NCI-H187 treated with DMSO at 0.1 percent for 48 hours (cell line): ENCODE measurements at places on chromosomes 7 and 10.

GRCh38 chr10:24771943-24772694, 48.4 kb upstream of the ARHGAP21 start:
- DNase-seq, result no peak

DNA sequence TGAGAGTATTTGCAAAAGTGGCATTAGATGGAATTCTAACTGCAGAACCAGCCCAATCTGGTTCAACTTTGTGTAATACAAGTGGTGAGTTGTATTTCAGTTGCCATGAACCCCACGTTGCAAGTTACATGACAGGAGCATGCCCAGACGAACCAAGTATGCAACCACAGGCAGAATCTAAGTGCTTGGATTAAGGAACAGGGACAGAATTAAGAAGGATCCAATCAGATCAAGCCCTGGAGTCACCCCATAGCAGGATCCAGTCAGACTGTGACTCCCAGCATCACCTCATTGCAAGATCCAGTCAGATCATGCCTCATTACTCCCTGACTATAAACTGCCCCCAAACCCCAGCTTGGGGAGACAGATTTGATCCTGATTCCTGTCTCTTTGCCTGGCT, 388.7 kb upstream of the NRP1 start:
- no peak for DNase-seq

- no peak for DNase-seq
Measured at GRCh38 chr7:6306471-6306870, 34.0 kb upstream of the CYTH3 start.

DNA sequence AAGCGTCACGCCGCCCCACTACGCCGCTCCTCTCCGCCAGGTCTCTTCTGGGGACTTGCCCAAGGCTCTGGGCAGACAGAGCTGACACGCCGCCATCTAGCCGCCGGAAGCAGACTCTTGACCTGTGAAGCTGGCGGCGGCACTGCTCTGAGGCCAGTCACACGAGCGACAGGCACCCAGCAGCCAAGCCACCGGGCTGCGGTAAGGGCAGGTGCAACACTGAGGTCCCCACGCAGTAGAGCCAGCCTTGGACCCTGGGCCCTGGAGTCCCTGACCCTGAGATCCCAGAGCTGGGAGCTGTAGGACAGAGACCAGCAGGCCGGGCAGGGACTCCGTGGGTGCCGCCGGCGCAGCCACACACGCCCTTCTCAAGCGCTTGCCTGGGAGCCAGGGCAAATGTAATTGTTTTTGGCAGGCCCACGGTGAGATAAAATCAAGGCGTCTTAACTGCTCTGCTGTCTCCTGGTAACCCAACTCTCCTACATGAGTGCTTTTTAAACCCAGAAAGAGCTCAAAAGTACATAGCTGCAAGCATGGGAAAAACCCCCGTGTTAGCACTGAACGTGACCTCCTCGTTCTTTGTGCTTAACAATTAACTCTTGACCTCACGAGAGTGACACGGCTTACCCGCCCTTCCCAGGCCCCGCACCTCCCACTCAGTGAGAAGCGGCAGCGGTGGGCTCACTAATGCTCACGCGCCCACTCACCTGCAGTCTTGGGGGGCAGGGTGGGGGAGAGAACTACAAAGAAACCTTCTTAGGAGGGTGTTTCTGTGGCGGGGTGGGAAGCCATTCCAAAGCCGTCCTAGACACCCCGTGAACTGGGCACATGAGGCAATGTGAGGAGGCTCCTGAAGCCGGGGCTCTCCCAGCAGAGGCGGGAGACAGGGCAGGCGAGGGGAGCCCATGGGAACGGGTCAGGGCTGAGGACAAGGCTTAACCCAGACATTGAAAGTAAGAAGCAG, 8.5 kb downstream of the GPER1 start:
- no peak for DNase-seq

DNA sequence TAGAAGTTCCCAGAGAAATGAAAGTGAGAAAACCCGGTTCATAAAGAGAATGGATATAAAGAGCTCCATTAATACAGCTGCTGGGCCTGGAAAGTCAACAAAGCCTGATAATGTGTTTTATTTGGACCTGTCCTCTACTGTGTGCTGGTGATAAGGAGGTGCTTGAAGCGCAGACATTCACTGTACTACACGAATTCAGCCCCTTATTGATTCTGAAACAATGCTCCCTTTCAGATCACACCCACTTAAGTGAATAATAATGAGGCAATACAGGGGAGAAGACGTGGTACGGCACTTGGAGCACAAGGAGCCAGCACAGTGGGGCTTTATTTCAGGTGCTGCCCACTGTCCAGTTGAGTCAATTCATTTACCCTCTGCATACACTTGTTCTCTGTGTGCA, 260.8 kb downstream of the FGFR2 start:
- no peak for DNase-seq

DNA sequence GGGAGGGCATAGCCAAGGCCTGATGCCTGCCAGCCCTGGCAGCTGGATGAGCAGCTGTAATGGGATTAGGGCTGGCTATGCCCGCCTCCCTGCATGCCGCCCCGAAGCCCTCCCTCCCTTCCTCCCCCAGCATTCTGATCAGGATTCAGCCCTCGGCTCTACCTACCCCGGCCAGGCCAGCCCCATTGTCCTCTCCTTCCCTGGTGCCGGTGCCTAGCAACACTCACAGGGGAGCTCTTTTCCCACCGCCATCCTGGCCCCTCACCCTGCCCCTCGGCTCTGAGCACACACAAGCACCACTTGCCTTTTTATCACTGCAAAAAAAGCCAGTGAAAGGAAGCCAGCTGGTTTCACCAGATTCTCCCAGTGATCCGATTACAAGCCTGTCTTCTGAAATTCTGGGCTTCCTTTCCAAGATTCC, 9.0 kb upstream of the ADCYAP1R1 start:
- DNase-seq, result no peak

GRCh38 chr10:133024704-133025557, 62.8 kb upstream of the ADGRA1 start:
- DNase-seq, result no peak

DNA sequence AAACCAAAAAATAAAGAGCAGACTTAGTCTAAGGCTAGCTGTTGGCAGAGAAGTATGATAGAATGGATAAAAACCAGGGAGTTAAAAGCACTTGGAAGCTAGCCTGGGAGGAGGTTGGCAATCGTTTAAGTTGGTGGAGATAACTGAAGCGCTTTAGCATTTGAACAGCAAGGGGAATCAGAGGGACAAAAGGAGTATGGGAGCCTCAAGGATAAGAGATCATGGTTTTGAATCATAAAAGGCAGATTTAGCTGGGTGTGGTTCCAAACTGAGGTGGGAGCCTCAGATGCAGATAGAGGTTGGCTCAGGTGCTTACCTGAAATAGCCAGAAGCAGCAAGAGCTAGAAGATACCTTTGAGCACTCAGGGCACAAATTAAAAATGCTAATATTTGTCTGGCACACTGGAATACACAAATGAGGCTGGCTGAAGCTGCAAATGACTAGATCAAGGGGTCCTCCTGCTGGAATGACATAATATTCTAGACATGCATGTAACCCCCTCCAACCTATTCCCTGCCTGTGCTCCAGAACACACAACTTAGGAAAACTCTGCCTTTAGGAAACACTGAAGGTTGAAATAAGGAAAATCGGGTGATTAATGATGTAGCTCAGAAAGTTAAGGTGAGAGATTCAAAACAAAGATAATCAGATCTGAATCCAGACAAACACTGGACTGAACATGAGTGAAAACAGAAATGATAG, 372.3 kb upstream of the LRRN3 start:
- no peak for DNase-seq

GRCh38 chr7:39336442-39336841, 229.8 kb upstream of the YAE1 start:
- no peak for DNase-seq

DNA sequence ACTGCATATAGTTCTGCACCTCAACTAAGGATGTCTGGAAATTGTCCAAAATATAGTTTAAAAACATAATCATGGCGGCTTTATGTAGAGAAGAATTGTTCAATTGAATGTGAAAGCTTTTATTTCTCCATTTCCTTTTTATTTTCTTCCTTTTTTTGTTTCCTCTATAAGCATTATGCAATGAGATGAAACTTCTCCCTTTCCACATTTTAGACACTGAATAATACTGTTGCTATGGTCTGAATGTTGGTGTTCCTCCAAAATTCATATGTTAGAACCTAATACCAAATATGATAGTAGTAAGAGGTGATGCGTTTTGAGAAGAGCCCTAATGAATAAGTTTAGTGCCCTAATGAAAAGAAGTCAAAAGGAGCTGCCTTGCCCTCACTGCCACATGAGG, 175.0 kb downstream of the RNLS start:
- DNase-seq, result no peak

DNA sequence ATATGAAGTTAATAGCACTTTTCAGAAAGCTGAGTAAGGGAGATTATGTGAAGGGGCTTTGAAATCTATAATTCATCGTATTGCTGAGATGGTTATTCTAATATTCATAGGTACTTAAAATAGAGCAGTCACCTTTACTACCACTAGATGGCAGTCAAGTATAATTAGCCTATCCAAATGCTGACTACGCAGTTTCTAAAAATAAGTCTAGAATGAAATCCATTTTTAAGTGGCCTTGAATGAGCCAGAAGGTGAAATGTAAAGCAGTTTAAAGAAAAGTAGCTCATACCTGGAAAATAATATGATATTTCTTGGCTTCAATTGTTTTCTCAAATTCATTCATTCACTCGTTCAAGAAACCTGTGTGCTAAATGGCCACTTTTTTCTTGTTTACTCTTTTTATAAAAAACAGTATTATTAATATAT, 1277.1 kb downstream of the GATA3 start:
- DNase-seq, result peak; percentile 1

DNA sequence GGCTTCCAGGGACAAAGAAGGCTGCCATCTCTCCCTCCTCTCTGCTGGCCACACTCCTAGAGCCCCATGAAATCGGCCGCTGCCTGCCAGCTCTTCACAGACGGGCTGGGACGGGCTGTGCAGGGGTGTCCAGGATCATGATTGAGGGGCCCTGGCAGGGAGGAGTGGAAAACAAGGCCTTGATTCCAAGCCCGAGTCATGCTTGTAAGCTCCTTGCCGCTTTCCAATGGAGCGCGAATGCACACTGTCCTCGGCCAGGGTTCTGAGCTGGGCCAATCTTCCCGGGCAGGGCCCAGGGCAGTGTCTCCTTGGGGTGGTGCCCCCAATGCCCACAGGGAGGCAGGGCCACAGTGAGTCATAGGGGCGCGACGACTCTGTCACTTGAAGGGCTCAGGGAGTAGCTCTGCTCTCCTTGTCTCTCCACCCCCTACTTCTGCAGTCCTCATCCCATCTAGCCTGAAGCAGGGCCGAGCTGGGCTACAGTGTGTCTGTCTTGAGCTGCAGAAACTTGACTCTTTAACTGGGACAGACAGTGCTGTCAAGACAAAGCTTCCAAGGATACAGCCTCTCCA, 186.2 kb upstream of the SVIL start:
- no peak for DNase-seq

DNA sequence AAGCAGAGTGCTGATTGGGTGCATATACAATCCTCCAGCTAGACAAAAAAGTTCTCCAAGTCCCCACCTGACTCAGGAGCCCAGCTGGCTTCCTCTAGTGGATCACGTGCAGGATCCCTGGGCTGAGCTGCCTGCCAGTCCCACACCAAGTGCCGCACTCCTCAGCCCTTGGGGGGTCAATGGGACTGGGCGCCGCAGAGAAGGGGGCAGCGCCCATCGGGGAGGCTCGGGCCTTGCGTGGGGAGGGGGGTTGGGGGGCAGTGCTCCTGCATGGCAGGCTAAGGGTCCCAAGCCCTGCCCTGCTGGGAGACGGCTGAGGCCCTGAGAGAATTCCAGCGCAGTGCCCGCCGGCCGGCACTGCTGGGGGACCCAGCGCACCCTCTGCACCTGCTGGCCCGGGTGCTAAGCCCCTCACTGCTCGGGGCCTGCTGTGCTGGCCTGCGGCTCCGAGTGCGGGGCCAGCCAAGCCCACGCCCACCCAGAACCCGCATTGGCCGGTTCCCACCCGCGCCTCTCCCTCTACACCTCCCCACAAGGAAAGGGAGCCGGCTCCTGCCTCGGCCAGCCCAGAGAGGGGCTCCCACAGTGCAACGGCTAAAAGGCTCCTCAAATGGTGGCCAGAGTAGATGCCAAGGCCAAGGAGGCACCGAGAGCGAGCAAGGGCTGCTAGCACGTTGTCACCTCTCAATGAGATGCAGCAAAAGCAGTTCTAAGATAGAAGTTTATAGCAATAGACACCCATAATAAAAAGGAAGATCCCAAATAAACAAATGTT, 274.3 kb upstream of the LRRTM3 start:
- no peak for DNase-seq

GRCh38 chr7:106603346-106603745, 57.6 kb downstream of the CCDC71L start:
- DNase-seq, result no peak

- no peak for DNase-seq
Measured at GRCh38 chr7:91045606-91046005, 218.6 kb upstream of the FZD1 start.

GRCh38 chr7:155953781-155954549, 141.7 kb upstream of the SHH start:
- DNase-seq, result no peak

DNA sequence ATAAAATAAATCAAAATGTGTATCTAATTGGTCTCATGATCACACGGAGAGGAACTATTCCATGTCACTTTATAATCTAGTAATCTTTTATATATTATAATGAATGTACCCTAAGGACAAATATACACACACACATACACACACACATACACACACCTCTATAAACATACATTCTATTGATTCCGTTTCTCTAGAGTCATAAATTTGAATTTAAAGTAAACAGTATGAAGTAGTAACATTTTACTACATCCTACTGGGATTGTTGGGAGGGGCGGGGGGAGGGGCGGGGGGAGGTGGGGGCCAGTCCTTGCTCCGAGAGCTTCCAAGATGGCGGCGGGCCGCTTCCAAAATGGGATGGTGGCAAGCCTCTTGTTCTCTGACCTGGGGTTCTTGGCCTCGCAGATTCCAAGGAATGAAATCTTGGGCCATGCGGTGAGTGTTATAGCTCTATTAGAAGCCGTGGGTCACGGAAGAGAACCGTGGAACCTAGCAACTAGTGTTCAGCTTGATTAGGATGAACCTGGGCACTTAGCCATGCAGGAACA, 143.2 kb downstream of the REEP3 start:
- DNase-seq, result no peak

DNA sequence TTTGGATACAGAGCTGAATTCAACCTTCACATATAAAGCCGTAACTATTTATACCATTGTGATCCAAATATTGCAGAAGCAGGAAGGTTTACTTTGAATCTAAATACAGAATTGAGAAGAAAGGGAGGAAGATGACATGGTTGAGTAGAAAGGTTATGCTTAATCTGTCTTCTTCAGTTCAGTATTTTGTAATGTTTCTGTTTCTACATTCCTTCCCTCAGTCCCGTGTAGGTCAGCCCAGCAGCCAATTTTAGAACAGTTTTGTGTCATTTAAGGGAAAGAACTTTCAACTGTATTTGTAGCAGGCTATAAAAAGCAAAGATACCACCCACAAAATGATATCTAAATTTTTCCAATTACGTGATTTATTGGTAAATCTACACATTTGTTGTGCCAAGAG, 97.4 kb downstream of the CPED1 start:
- no peak for DNase-seq

GRCh38 chr10:110841767-110842267, 29.9 kb upstream of the PDCD4 start:
- DNase-seq, result no peak
